ENCODE measurements at places on chromosomes 5 and 9.
A peak's percentile ranks its signal among the peaks of the same experiment; 100 is the strongest.

DNA sequence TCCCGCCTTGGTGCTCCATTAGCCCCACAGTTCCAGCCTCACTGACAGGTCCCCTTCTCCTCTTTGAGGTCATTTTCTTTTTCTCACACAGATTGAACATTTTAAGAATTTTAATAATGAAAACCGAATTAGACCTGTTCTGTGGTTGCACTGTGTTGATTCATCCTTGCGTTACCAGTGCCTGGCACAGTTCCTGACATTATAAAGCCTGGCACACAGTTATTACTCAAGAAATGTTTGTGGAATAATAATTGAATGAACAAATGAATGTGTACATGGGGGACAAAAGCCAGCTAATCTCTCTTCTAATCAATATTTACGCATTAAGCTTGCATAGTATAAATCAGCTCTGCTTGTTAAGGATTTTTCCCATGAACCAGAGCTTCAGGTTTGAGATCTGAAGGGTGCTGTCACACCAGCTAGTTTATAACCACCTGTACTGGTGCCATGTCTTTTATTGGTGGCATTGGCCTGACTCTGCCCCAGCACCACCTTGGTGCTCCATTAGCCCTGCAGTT, 80.0 kb downstream of the SV2C start:
- no peak for DNase-seq

- DNase-seq, result no peak
These were observed 117.0 kb downstream of the TRPM6 start for GRCh38 chr9:74770508-74771261.

GRCh38 chr9:103669296-103669695, 424.8 kb upstream of the SMC2 start:
- DNase-seq, result no peak

GRCh38 chr9:78298046-78298765, 1.3 kb downstream of the PSAT1 start:
- DNase-seq, result no peak

GRCh38 chr9:97556036-97556720, 54.7 kb downstream of the TMOD1 start:
- DNase-seq, result no peak

DNA sequence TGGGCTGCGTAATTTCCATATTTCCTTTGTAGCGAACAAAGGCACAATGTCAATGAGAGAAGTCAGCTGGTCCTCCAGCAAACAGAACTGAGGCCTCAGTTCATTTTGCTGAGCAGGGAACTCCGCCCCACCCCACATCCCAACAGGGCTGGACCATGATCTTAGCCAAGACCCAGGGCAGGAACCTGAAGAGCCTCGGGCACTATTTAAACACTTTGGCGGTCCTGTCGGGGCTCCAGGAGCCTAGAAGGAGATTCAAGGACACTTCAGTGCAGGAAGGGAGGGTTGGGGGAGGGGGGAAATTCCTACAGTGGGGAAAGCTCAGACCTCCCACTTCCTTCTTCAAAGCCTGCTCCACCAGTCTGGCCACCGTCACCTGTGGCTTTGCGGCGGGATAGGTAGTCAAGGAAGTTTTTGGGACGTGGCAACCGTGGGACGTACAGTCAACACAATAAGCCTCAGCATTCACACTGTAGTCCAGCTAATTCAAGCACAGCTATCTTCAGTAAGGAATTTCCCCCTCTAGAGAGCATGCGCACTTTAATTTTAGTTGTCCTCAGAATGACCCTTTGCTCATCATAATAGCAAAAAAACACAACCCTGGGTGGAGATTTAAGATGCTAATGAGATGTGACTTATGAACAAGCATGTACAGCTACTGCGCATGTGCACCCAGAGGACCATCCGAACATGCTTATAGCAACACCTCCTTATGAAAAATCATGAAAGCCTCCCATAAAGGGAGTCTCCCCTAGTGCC, 30.9 kb downstream of the S1PR3 start:
- no peak for DNase-seq

DNA sequence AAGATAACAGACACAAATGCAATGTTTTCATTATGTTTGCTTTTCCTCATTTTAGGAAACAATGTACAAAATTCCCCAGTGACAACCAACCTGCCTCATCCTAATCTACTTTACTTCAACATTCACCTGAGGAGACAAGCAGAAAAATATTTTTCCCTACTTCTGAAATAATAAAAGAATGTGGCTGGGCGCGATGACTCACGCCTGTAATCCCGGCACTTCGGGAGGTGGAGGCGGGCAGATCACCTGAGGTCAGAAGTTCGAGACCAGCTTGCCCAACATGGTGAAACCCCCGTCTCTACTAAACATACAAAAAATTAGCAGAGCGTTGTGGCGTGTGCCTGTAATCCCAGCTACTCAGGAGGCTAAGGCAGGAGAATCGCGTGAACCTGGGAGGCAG, 36.9 kb downstream of the MYO10 start:
- DNase-seq, result no peak

DNA sequence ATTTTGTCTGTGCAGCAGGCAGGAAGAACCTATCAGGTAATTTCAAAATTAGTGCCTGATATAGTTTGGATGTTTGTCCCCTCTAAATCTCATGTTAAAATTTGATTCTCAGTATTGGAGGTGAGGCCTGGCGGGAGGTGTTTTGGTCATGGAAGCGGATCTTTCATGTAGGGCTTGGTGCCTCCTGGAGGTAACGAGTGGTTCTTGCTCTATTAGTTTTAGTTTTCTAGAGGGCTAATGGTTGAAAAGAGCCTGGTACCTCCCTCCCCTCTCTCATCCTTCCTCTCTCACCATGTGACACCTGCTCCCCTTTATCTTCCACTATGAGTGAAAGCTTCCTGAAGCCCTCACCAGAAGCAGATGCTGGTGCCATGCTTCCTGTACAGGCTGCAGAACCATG, 106.3 kb downstream of the DRD1 start:
- no peak for DNase-seq

DNA sequence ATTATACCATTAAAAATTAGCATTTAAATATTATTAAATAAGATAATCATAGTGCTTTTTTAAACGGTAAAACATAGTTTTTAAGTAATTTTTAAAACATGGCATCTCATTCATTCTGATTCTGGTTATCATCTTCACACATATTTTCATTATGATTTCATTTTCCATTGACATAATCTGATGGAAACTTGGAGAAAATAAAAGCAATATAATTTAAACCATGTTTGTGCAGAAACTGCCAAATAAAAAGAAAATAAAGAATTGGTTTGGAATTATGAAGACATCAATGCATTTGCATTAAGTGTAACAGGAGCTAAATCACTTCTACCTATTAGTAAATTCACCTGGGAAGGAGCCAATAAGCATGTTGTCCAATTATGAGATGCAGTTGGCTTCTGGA, 490.1 kb upstream of the CD180 start:
- no peak for DNase-seq

- DNase-seq, result no peak
These were observed 213.4 kb downstream of the AUH start for GRCh38 chr9:91148306-91148705.

GRCh38 chr9:1050125-1050895, at the start of gene DMRT2:
Gene DMRT2 (plus strand): TSS chr9:1050357. CDS start chr9:1051614, 1,257 bp downstream.
- DNase-seq, result peak; percentile 90

GRCh38 chr9:86765746-86766430, 181.4 kb downstream of the GAS1 start:
- DNase-seq, result no peak

DNA sequence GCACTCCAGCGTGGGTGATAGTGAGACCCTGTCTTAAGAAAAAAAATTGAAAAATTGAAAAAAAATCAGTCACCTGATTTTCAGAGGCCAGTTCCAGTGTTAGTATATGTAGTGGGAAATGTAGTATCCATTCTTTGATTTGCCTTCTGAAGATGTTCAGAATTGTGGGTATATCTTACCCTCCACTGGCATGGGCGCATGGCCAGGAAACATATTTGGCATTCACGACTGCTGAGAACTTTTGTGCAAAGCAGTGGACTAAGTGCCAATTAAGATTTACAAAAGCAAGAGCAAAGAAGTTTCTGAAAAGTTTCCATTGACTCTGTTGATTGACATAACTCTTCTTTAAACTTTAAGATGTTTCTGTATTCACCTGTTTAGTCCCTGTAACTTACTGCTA, 2.4 kb downstream of the CAVIN4 start:
- DNase-seq, result no peak

DNA sequence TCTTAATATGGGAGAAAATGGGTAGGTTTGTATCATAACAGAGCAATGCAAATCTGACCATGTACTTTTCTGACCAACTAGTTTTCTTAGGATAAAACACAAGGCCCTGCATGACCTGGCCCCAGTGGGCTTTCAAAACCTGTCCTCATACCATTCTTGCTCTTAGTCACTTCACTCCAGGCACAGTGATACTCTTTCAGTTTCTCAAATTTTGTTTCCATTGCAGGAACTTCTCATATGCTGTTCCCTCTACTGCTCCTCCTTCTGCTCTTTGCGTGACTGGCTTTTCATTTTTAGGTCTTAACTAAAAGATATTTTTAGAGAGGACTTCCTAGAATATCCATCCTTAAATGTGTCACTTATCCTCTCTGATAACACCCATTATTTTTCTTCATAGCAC, 112.4 kb downstream of the INIP start:
- DNase-seq, result no peak

DNA sequence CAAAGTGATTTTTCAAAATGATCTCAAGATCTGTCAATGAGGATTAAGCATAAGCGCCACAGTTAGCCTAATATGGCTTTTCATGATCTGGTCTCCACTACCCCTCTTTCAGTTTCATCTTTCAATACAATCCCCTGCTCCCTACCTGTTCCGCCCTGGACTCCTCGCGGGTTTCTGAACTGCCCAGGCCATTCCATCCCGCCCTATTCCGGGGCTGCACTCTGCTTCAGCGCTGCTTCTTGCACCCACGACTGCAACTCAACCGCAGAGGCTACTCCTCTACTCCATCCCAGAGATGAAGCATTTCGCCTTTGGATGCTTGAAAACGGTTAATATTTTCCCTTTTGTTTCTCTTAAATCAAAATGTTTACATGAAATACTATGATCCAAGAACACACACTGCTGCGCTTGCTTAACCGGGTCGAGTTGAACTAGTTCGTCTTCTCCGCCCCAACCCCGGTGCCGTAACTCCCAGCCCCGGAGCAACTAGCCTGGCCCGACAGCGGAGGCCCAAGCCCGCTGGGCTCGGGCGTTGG, 716 bp upstream of the OTULIN start:
- peak; percentile 29 for DNase-seq

- DNase-seq, result no peak
These were observed 67.6 kb upstream of the LHFPL2 start for GRCh38 chr5:78716206-78716605.

DNA sequence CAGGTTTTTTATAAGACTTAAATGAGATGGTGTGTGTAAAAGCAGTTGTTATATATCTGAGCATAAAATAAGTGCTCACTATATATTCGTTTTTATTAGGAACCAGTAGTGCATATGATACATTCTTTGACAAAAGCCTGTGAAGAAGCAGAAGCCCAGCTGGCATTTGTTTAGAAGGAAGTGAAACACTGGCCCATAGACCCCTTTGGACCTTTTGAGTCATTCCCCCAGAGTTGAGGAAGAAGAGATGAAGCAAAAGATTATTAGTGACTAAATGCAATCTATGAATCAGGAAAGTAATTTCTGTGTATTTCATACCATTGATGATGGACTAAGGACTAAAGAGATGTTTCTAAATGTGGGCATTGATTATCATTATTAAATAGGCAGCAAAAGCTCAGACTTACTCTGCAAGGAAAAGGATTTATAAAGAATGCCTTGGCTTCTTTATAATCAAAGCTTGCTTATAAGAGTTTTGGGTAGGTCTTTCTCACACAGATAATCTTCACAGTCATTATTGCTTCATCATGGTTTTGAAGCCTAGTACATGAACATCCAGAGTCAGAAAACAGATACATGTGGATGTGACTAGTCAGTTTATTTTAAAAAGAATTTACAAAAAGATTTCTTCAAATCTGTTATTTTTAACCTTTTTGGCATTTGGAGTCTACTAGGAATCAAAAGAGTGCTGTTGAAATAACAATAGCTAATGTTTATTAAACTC, 16.9 kb upstream of the FER start:
- no peak for DNase-seq

DNA sequence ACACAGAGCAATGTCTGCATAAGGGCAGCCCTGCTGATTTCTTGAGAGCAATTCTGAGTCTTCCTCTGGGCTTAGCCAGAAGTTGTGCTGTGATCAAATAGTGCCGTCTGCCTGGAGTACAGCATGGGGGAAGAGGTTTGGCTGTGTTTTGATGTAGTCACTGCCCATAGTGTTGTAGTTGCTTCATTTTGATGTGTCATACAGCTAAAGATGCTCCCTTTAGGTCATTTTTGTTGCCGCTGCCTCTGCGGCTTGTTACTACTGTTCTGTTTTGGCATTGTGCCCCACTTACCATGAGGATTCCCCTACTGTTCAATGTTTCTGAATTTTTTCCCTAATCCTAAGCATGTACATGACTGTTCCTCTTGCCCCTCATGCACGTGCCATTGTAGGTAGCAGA, 23.0 kb downstream of the SLC36A1 start:
- DNase-seq, result no peak

DNA sequence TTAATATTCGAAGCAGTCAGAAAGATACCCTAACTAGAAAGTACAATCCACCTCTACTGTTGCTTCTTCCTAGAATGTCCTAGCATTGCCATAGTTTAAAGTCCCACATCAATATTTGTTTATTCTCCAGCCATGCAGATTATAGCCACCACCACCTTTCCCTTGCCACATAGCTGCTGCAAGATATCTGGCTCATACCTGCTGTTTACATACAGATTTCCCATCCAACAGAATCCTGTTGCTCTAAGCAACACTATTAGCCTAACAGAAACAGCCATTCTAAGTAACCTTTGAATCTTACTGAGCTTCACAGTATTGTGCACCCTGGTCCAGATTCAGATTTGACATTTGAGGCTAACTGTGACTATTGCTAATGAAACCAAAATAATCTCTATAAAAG, 45.6 kb downstream of the GNAQ start:
- DNase-seq, result no peak

GRCh38 chr9:89591274-89592212, 13.3 kb upstream of the GADD45G start:
- DNase-seq, result no peak

DNA sequence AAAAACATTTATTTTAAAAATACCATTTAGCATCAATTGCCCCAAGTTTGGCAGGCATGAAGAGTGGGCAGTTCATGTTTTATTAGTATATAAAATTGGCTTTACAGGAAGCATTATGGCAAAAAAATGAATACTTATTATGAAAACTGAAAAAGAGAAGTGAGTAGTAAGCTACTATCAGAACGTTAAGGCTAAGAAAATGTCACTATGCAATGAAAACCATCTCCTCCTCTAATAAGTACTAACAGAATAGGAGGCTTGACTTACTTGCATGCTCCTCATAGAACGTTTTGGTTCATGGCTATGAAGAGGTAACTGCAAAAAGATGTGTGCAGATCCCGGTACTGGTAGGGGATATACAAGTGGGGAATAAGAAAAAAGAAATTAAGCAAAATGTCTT, 23.6 kb downstream of the TICAM2 start:
- no peak for DNase-seq

DNA sequence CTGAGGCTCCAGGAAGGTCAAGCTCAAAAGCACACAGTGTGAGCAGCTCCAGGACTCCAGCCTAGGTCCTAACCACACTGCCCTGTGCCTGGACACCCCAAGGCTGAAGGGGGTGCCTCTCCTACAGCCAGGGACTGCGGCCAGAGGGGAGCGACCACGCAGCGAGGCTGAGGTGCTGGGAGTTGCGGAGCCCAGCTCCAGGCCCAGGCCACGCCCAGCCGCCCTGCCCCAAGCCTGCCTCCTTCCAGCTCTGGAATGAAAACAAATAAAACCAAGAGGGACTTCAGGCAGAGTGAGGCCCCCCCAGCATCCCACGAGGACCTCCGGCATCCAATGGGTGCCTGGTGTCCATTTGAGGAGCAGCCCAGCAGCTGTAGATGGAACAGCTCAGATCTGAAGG, 15.2 kb downstream of the VAV2 start:
- DNase-seq, result no peak

Data from NCI-H510A (cell line).